ENCODE measurements at places on chromosomes 7 and 10.

DNA sequence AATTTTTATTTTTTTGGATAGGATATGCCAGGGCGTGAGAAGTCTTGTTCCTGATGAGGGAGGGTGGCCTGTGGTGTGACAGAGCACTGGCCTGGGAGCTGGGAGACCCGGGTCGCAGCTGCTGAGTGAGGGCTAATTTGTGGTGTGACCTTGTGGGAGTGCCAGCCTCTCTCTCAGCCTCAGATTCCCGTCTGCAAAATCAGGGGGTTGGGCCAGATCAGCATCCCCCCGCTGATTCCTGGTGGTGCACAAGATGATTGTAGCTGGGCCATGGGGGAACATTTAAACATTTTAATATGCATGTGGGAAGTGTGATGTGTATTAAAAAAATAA is 14.9 kb downstream of the TSPAN15 start:
- DNase-seq: no peak

DNA sequence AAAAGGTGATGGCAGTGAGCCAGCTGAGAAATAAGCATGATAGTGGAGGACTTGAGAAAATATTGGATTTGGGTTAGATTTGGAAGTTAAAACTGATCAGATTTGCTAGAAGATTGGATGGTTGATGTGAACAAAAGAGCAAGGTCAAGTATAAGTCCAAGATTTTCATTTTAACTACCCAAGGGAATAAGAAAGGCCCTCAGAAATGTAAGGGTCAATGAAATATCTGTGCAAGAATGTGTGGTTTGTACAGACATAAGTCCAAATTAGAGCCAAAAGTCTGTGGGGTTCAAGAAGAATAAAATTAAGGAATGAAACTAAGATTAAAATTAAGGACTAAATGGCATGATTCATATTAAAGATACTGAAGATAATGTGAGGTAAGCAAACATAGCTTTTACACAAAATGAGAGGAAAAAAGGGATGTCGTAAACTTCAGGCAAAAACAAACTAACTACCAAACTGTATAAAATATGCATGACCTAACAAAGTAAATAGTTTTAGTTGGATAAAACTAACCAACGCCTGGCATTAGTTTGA is 78.4 kb upstream of the CACNA2D1 start:
- DNase-seq: no peak

DNA sequence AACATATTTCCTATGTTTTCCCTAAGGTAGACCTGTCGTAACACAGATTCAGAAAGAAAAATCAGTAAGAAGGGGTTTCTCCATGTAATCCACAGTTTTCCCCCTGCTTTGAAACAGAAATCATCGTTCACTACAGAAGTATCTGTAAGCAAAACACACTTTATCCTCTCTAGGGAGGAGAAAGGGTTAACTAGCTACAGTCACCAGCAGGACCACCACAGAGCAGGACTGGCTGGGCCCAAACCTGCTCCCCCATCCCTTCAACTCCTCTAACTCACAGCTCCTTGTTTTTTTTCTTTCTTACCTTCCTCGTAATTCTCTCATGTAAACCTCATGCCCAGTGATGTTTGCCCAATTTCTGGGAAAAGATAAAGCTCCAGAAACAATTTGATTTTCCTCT is 167.7 kb downstream of the RAPGEF5 start:
- DNase-seq: no peak

- DNase-seq: no peak
Observed at GRCh38 chr7:149529136-149529718, 31.6 kb upstream of the ZNF746 start.

DNA sequence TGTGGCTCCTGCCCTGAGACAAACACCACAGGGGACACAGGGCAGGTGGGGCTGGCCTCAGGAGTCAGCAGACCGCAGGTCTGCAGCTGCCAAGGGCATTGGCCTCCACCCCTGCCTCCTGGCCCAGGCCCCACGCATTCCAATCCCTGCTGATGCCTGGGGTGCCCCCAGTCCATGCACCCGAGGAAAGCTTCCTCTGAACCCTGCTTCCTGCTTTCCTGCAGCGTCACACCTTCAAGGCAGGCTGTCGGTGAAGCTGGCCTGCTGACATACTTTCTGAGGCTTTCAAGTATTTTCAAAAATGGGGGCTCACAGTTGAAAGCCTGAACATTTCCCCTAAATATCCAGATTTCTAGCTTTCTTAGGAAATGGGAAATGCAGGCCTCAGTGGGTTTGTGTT is 22.5 kb upstream of the ANTXRL start:
- DNase-seq: no peak

GRCh38 chr10:77909021-77909748 is 17.4 kb downstream of the DLG5 start:
- no peak for DNase-seq

GRCh38 chr7:94050046-94050445 is 45.9 kb upstream of the BET1 start:
- DNase-seq: no peak

DNA sequence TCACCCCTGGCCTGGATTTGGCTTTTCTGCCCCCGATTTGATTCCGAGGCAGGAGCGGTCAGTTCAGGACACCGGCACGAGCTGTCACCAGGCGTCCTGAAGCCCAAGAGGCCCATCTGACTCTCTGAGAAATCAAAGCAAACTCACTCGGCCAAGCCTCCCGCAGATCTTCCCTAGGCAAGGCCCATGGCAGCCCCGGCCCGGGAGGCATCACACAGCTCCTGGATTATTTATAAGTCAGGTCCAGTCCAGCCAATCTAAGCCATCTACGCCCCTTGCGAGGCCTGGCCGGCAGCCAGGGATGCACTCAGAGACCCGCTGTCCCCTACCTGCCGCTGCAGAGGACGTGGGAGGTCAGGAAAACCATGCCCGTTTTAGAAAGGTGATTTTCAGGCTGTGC is 87.3 kb upstream of the DIP2C start:
- no peak for DNase-seq

DNA sequence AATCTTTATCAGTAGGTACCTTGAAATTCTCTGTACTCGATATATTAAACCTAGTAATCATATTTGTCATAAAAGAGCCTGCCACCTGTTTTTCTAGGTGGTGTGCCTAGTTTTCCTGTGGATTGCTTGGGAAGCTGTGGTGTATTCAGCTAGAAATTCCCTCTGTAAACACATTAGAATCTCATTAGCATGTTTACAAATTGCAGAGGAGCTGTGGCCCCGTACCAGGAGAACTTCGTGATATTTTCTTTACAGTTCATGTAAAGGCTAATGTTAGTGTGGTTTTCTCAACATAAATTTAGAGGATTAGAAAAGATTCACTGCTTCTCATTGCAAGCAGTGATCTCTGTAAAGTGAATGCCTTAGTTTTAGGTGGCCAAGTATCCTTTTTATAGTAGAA is 144.7 kb downstream of the CCSER2 start:
- DNase-seq: no peak

DNA sequence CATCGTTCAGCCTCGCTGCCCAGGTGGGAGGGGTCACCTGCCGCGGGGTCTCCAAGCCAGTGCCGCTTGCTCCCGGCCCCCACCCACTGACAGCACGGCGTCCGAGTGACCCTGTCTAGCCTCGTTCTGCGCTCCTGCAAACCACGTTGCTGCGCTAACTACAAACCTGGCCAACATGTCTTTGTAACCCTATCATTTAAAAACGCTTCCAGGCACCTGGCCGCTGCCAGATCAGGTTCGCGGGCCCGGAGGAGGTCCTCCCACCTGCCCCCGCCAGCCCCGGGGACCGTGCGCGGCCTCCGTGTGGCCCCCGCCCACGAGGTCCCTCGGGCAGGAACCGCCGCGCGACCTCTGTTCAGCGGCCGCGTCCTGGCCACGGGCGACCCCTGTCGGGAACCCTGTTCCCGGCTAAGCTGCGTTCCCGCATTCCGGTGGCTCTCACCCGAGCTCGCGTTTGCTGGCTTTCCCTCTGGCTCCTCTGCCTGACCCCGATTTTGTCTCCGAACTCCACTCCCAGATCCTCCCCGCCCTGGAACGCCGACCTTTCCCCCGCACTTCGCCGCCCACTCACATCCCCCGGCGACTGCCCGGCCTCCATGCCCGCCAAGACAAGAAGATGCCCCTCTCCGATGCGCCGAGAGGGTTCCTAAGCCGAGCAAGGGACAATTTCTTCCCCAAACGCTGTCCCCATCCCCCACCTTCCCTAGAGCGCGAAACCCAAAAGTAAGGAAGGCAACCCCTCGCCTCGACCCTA is 2.4 kb downstream of the SFMBT2 start:
- no peak for DNase-seq

GRCh38 chr10:95562341-95562965 is 1.3 kb upstream of the SORBS1 start:
- DNase-seq: no peak

GRCh38 chr7:100166317-100166940 is 2.0 kb downstream of the GAL3ST4 start:
- DNase-seq: no peak

DNA sequence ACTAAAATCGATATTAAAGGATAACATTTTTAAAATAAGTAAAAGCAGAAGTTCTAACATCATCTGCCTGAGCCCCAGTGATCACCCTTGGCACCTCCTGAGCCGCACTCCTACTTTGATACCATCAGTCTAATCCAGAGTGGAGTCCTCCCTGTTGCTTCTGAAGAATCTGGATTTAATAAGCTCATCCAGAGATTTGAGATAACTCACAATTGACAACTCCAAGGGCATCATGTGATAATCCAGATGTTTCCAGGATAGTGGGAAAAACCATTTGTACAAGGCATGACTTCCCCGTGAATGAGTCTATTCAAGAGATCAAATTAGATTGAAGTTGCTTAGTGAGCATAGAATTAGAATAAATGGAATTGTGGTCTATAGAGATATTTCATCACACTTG is 475.8 kb upstream of the C7orf33 start:
- DNase-seq: no peak

DNA sequence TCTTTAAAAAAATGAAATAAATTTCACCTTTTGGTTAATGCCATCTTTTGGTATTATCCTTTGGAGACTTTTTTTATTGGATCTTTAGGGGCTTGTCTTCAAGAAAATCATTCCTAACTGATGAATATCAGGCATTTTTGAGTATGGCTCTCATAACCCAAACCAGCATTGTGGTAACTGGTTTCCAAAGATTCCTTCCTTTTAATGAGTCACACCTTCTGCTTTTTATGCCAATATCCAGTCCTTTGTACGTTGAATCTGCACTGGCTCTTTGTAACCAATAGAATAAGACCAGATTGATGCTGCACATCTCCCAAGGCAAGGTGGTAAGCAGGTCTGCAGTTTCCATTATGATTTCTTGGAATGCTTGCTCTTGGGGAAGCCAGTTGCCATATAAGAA is 89.1 kb downstream of the GPR158 start:
- DNase-seq: peak; percentile 2

- DNase-seq: no peak
Observed at GRCh38 chr10:113187063-113187777, 237.2 kb downstream of the TCF7L2 start.

GRCh38 chr10:64041989-64042490 is 520.8 kb downstream of the REEP3 start:
- DNase-seq: no peak

GRCh38 chr7:56287429-56288138 is 171.4 kb upstream of the NUPR2 start:
- no peak for DNase-seq

GRCh38 chr10:80470266-80470665 is 16.2 kb downstream of the TSPAN14 start:
- no peak for DNase-seq

- DNase-seq: no peak
Observed at GRCh38 chr10:73782749-73783085, 869 bp downstream of the CHCHD1 start.

- DNase-seq: no peak
Observed at GRCh38 chr7:3879355-3880075, 578.5 kb downstream of the SDK1 start.

DNA sequence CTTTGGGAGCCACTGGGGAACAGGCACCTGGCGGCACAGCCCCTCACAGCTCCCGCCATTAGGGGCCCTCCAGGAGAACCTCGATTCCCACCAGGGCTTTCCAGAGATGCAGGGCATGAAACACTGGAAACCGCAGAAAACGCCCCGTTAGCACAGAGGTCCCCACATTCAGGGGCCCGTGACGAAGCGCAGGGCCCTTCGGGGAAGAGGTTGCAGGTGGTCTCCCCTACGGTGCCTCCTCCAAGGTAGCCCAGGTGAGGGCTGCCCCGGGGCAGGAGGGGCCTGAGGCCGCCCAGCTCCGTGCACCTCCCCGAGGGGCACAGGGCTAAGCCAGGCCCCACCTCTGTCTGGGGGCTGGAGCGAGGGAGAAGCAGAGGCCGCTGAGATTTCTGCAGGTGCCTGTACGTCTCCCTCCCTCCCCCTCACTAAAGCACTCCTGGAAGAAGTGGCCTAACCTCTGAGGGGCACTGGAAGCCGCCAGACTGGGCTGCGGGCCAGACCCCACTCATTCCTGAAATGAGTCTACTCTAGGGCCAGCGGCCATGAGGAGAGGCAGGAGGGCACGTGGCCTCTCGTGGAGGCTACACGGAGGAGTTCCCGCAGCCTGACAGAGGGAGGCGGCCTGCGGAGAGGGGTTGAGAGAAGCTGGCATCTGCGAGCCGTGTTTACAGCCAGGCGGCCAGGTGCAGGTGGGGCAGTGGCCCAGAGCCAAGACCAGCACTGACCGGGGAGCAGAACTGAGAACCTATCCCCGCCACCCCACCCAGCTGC is 6.9 kb downstream of the PDGFA start:
- no peak for DNase-seq

DNA sequence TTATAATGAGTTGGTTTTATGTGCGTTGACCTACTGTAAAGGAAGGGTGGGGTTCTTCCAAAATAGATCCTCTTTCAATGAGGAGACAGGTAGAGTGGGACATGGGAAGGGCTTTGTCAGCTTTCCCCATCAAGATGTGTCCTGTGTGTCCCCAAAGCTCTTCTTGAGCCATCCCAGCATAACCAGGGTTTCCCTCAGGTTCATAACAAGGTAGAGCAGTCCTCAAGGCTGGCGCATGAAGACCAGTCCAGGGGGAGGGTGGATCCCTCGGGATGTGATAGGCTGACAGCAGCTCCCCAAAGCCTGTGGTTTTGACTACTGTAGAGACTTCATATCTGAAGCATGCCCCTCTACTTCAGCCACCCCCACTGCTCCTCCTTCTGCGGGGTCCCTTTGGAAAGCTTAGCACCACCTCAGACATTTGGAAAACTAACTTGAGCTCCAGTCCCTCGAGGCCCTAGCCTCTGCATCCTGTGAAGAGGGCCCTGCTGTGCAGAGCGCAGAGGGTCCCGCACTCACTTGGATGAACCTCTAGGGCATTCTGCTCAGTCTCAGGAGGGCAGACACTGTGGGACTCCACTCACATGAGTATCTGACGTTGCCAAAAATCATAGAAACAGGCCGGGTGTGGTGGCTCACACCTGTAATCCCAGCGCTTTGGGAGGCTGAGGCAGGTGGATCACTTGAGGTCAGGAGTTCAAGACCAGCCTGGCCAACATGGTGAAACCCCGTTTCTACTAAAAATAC is 1.1 kb upstream of the GIMAP8 start:
- DNase-seq: no peak

GRCh38 chr10:85620807-85621206 is 745.8 kb downstream of the GRID1 start:
- DNase-seq: no peak

DNA sequence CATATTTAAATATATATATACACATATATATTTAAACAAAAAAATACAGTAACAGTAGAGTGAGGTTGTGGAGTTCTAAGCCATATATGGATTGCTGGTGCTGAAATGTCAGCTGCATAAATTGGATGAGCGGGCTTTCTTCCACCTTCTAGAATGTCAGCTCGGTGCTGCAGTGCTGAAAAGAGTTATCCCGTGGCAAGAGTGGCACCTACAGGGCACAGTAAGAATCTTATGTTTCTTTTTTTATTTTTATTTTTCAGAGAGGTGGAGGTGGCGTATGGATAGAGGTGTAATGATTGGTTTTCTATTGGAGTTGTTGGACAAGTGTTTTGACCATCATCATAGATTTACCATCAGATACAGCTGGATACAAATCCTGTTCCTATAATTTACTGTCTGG is 86.2 kb upstream of the DYNC1I1 start:
- DNase-seq: no peak

GRCh38 chr7:115613836-115614235 is 416.7 kb downstream of the TFEC start:
- DNase-seq: peak; percentile 11

Data from non-pigmented ciliary epithelial cell (primary cell).